GM23338 (cell line): ENCODE measurements at places on chromosomes 4 and X. TPM values are rescaled to one million over a fixed set of nuclear protein-coding genes. Genes with fewer than 3 reads are reported as not detected.
A peak's percentile ranks its signal among the peaks of the same experiment; 100 is the strongest.

EVC2 gene
- total RNA-seq: 6.8 and 11.5 TPM in 2 replicates

TKTL1 gene
- not detected in 2 replicates for total RNA-seq

CRMP1 gene
- total RNA-seq: 143 and 146 TPM in 2 replicates

DNA sequence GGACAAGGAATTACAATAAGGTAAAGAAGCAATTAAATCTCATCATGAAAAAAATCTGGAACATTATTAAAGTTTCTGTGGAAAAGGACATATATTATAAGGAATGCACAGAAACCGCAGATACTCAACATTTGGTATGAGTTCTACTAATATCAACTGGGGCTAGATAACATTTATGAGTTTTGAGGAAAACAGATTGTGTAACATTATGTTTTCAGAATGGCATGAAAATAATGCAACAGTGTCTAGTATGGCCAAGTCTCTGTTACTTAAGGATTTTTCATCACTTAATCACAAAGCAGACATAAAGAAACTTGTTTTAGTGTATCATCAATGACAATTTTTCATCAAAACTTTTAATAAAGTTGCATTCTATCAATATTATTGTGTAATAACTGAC, 785.0 kb downstream of the GLUD2 start:
- DNase-seq: no peak

- no peak for DNase-seq
Measured at GRCh38 chr4:85656759-85657505, 182.0 kb downstream of the ARHGAP24 start.

DNA sequence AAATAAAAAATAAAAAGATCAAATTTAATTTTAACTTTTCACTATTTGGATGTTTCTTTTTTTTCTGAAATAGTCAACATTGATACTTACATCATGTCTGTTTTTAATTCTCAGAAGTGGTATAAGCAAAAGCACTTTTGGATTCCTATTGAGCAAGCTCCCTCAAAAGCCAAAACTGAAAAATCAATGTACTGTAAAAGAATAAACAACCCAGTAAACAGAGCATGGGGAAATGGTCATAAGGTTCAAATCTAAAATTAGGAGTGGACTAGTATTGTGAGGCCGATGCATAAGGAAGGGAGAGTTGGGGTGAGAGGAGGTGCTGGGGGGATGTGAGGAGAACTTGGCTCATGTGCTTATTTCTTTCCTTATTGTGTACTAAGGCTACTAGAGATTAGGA, 37.9 kb downstream of the NUDT6 start:
- no peak for DNase-seq

PNMA5 gene
- 0.49 and 0.62 TPM in 2 replicates for total RNA-seq

ZNF157 gene
- total RNA-seq: 1.2 and 1.5 TPM in 2 replicates

SMIM31 gene
- not detected in 2 replicates for total RNA-seq

DNA sequence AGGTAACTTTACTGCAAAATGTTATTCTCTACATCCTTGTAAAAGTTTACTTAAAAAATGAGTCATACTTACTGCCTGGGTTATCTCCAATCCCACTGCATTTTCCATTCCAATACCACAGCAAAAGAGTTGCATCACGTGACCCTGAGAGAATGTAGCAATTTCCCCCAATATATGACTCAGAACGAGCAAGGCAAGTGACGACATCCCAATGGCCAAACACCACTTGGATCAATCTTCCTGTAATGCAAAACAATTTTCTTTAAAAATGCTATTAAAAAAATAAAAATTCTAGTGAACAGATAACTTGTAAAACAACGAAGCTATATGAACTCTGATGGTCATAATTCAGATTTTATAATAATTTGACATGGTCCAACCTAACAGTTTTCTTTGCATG, 224.3 kb downstream of the DCLK2 start:
- no peak for DNase-seq

GRCh38 chr4:32002037-32002747, 1282.0 kb downstream of the PCDH7 start:
- DNase-seq: peak; percentile 28

CDS1 gene
- 20.3 and 22.6 TPM in 2 replicates for total RNA-seq

DNA sequence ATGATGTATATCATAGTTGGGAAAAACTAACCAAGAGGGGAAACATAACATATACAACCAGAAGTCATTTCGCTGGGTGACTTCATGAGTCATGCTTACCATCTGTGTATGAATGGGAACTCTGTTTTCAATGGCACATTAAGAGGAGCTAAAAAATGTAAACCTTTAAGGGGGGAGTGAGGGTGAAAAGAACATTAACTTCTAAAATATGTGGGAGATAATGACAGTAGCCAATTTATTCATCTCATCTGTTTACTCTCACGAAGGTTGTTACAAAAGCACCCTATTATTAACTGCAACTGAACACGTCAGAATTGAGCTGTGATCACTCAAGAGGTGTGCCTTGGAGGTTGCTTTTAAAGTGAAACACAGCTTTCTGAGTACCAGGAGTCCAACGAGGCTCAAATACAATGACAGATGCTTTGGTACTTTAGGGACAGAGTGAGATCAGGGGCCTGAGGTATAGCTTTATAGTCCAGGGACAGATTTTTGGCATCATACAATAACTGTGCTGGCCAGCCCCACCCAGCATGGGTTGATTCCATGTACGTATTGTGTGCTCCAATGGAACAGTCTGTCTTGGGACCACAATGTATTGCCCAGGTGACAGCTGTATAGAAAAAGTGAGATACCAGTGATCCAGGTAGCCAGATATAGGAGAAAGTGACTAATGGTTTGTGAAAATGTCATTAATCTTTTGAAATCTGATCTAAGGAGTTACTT, 107.3 kb downstream of the AMMECR1 start:
- no peak for DNase-seq

SLC25A4 gene
- 43.3 and 43.6 TPM in 2 replicates for total RNA-seq

NPY1R gene
- total RNA-seq: 7.4 and 10.9 TPM in 2 replicates

GRCh38 chr4:8522160-8523120, 57.8 kb upstream of the GPR78 start:
- DNase-seq: no peak

- DNase-seq: no peak
Measured at GRCh38 chr4:5374592-5374991, 323.3 kb downstream of the STK32B start.

MAGEA2 gene
- 0.50 and 5.5 TPM in 2 replicates for total RNA-seq

GRCh38 chrX:103791228-103791627, 14.6 kb downstream of the PLP1 start:
- DNase-seq: no peak

DNA sequence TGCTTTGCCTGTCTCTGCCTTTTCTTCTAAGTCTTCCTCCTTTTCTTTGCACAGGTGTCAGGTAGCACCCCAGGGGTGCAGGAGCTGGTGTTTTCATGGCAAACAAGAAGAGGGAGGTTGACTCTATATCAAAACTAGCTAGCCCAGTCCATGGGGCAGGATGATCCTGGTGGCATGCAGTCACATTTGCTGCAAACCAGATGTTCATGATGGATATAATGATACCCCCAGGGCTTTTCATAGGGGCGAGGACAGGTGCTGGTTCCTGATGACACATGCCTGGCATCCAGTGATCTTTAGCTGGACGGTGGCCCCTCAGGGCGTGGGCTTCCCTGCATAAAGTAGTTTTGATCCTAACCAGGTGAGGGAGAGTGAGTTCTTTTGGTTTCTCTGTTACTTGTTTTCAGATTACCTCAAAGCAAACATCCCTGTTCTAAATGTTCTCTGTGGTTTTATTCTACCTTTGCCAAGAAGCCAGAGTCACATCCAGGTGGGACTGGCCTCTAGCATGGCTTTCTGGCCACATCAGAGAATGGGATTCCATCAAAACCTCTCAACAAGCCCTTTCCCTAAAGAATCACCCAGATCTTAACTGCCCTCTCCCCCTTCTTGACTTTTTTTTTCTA, 11.2 kb upstream of the UBA6 start:
- no peak for DNase-seq

PORCN gene
- 14.1 and 28.5 TPM in 2 replicates for total RNA-seq

DNA sequence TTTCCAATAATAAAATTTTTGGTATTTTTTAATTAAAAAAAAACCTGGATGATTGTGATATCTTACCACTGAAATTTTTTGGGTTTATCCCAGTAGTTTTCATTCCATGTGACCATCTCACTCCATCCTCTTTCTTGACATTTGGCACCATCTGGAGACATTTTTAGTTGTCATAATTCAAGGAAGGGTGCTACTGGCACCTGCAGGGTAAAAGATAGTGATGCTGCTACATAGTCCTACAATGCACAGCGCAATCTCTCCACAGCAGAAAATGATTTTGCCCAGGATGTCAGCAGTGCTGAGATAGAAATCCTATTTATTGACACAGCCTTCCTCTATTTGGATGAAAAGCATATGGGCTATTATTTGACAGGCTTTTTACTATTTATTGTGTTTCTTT, 79.3 kb downstream of the RBPJ start:
- DNase-seq: no peak

DNA sequence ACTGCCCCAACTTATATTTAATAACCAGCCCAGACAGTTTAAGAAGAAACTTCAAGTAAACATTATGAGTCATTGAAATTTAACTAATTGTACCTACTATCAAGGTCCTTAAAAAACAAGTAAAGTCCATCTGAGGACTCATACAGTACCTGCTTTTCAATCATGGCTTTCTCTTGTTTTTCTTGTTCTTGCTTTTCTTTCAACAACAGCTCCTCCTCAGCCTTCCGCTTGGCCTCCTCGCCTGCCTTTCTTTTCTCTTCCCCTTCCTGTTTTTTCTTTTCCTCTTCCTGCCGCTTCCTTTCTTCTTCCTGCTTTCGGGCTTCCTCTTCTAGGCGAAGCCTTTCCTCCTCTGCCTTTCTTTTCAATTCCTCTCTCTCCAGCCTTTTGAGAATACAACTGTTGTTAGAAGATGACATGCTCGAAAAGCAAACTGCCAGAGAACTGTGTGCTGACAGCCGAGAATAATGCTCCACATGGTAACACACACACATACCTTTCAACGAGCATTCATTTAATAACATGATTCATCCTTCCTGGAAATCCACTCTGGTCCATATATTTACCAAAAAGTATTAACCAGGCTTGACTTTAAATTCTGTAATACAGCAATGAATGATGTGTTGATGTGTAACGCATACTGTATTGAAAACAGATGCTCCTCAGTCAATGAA, 25.2 kb upstream of the BCLAF3 start:
- DNase-seq: no peak

CCSER1 gene
- 2.1 and 3.4 TPM in 2 replicates for total RNA-seq

GRCh38 chr4:79917246-79917645, 155.8 kb downstream of the ANTXR2 start:
- DNase-seq: peak; percentile 85

GRCh38 chr4:160372390-160372789, 1269.5 kb downstream of the RAPGEF2 start:
- DNase-seq: no peak

PDHA1 gene
- total RNA-seq: 77.3 and 100 TPM in 2 replicates

GRCh38 chr4:48005781-48006180, 10.7 kb downstream of the CNGA1 start:
- no peak for DNase-seq

GRCh38 chr4:128812442-128813235, 3.1 kb downstream of the JADE1 start:
- DNase-seq: peak; percentile 82

PABPC5 gene
- 3.0 and 3.1 TPM in 2 replicates for total RNA-seq

DNA sequence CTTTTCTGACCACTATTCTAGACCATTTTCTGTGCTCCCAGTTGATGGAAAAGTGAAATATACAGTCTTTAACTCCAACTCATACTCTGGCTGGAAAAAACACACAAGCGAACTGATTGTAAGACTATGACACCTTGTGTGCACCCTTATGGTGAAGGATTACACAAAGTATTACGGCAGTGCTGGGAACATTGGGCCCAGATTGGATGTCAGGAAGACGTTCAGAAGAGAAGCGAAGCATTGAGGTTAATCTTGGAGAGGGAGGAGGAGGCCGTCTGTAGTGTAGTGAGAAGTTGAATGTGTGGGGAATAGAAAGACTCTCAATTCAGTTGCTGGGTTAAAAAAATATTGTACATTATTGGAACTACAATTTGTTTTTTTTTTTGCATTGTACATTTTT, 50.0 kb downstream of the GRIA2 start:
- DNase-seq: no peak

GRCh38 chrX:38987198-38987651, 186.0 kb downstream of the MID1IP1 start:
- no peak for DNase-seq

GRCh38 chr4:104475652-104476051, 19.0 kb downstream of the CXXC4 start:
- DNase-seq: peak; percentile 62

- no peak for DNase-seq
Measured at GRCh38 chr4:3252831-3253641, 4.1 kb downstream of the MSANTD1 start.

GRCh38 chr4:107721436-107722100, 1.5 kb upstream of the PAPSS1 start:
- DNase-seq: peak; percentile 57

- no peak for DNase-seq
Measured at GRCh38 chr4:179472164-179472563, 2029.9 kb upstream of the AGA start.

DNA sequence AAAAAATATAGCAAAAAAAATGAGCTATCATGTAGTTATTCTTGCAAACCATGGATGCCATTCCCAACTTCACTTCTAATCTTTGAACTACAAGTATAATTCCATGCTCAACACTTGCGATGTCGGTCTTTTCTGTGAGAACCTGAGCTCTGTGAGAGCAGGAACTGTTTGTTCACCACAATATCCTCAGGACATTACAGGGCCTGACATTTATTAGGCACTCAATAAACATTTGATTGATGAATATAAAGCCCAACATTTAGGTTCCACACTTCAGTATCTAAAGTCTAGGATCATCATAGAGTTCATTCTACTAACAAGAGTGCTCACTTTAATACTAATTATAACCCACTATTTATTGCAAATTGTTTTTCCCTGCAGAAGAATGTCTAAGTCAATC, 211.6 kb upstream of the FAM241A start:
- DNase-seq: no peak

- DNase-seq: peak; percentile 6
Measured at GRCh38 chrX:114619874-114620273, 36.0 kb downstream of the HTR2C start.

DNA sequence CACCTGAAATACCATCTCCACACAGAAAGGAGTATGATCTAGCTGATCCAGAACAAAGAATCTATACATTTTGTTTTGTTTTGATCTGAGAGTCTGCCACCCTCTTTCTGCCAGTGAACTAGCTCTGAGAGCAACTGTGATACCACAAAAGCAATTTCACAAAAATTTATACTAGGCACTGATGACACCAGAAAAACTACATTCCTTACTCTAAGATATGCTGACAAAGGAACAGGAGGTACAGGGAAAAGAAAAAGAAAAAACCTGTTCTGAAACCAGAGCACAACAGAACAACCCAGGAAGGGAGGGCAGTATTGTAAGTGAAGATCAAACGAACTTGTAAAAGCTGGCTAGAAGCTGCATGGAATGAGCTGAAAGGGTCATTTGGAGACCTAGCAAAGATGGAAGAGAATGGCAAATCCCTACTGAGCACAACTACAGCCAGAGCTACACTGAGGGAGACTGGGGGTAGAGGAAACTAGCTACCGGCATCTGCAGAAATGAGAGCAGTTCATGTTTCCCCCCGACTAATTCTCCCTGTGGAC, 31.9 kb downstream of the AMOT start:
- DNase-seq: no peak

GRCh38 chr4:179880756-179881155, 2362.4 kb upstream of the TENM3 start:
- DNase-seq: no peak
